ENCODE measurements at places on chromosomes 13 and 19. TPM values are rescaled to one million over a fixed set of nuclear protein-coding genes. Genes with fewer than 3 reads are reported as not detected.

- DNase-seq: no peak
Observed at GRCh38 chr13:91302111-91302510, 45.4 kb upstream of the MIR17HG start.

The ATXN8OS gene
- not detected for total RNA-seq

- DNase-seq: peak; percentile 6
Observed at GRCh38 chr13:98796191-98796590, 43.7 kb upstream of the SLC15A1 start.

DNA sequence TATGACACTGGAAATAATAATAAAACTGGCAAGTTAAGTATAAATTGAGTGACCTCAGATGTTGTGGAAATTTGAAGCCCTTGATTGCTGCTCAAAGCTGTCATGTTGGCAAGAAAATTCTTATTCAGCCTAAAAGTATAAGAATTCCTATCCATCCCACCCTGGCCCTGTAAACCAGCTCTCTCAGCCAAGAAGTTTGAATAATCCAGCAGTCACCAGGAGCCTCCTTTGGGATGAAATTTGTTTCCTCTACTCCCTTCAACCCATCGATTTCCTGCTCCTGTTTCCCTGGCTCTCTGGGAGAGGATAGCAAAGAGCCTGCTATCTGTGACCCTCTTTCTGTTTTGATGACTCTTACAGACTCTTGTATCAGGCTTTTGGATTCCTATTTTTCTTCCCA, 169.3 kb downstream of the LHFPL6 start:
- no peak for DNase-seq

DNA sequence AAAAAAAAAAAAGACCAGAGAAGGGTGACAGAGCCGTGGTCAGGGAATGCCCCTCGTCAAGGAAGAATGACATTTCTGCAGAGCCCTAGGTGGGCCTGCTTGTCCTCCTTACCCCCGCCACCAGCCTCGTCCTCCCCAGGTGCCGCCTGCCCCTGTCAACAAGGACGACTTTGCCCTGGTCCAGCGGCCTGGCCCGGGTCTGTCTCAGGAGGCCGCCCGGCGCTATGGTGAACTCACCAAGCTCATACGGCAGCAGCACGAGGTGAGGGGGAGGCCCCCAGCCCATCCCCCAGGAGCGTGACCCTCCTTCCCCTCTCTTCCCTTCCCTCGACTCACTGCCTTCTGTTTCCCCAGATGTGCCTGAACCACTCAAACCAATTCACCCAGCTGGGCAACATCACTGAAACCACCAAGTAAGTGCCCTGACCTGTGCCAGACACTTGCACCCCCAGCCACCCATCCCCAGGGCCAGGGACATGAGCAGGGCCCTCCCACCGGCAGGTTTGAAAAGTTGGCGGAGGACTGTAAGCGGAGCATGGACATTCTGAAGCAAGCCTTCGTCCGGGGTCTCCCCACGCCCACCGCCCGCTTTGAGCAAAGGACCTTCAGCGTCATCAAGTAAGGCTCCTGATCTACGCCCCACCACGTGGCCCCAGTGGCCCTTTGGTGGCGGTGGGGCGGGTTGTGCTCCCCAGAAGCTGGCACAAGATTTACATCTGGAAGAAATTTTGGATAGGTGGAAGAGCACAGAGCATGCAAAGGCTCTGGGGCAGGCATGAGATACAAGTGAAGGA, 14.8 kb downstream of the PODNL1 start:
- DNase-seq: no peak

DNA sequence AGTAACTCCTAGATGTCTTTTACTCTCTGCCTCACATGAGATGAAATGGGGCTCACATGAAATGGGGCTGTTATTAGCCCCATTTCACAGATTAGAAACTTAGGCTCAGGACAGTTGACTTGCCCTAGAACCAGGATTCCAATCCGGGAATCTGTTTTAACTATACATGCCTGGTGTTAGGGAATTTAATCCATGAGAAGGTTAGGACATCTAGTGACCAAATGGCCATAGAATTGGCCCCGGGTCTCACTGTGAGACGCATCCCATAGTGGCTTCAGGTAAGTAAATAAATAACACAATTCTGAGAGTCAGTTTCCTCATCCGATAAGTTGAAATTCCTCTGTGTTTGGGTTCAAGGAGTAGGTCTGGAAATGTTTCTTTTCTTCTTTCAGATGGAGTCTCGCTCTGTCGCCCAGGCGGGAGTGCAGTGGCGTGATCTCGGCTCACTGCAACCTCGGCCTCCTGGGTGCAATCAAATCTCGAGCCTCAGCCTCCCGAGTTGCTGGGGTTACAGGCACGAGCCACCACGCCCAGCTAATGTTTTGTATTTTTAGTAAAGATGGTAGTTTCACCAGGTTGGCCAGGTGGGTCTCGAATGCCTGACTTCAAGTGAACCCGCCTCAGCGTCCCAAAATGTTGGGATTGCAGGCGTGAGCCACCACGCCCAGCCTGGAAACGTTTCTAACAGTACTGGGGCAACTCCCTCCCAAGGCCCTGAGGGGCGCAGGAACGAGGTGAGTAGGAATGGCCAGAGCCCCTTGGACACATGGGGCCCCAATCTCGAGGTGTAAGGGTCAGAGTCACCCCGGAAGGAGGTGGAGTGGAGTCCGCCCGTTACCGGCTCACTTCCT, 1.2 kb upstream of the ZNF574 start:
- DNase-seq: no peak

The CASP14 gene
- not detected for total RNA-seq

- no peak for DNase-seq
Observed at GRCh38 chr13:49789968-49790367, 2.5 kb downstream of the KPNA3 start.

DNA sequence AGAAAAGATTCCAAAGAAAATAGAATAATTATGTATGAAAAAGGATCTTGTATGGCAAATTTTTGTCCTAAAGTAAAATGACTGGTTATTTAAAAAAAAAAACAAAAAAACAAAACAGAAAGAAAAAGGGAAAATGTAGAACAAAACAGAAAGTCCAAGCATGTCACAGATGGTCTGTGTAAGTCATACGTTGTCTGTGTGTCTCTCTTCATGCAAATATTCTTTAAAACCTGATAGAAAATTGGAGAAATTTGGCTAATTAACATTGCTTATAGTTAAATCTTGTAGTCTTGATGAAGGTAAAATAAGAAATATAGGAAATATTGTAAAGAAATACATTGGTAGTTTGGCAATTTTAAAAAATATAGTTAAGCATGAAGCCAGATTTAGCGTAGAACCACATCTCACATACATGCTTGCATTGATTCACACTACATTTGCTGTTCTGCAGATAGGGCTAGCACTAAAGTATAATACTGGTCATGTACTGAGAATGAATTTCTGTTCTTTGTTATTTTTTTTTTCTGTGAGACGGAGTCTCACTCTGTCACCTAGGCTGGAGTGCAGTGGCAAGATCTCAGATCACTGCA, 58.4 kb downstream of the SPRYD7 start:
- no peak for DNase-seq

DNA sequence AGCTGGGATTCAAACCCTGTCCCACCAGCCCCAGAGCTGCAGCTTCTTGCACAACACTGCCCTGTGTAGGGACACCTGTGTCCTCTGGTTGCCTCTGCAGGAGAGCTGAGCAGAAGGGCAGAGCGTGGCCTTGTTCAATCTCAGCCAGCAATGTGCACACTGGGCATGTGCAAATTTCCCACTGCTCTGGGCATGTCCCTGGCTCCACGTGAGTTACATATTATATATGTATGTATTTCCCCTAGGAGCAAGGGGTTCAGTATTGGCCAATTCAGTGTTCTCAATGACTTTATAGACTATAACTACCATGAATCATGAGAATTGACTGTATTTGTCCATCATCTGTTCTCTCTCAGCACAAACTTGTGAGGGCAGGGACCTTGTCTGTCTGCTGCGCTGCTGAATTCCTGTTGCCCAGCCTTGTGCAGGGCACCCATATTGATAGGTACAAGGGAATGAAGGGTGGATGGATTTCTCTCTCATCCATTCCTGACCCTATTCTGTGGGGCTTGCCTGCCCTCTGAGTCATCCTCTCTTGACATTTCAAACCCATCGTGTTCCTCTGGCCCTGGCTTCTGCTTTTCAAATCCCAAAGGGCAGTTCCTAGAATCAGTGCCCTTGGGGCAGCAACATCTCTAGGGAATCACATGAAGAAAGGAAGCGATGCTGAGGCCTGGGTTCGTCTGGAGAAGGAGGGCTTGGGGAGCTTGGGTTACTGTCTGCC, 69.7 kb downstream of the ERICH6B start:
- DNase-seq: no peak

The SCN1B gene
- total RNA-seq: 24.3 TPM

GRCh38 chr19:39163621-39164020, 33.1 kb upstream of the NCCRP1 start:
- DNase-seq: no peak

The ABCA7 gene
- total RNA-seq: 9.2 TPM

- no peak for DNase-seq
Observed at GRCh38 chr19:49651820-49652550, 10.0 kb downstream of the SCAF1 start.

GRCh38 chr13:25330541-25330940, 29.1 kb downstream of the NUP58 start:
- no peak for DNase-seq
